Gastroesophageal sphincter (tissue), 4 donors: ENCODE measurements at places on chromosomes 5 and 9. TPM values are rescaled to one million over a fixed set of nuclear protein-coding genes. Genes with fewer than 3 reads are reported as not detected.

The PCA3 gene
- 0.27 TPM for total RNA-seq

The SPATA31A3 gene
- total RNA-seq: not detected

GRCh38 chr5:36383942-36384341 lies 82.2 kb upstream of the RANBP3L start:
- ATAC-seq: no peak

GRCh38 chr5:15993919-15994318 lies 185.7 kb downstream of the MARCHF11 start:
- no peak for ATAC-seq

DNA sequence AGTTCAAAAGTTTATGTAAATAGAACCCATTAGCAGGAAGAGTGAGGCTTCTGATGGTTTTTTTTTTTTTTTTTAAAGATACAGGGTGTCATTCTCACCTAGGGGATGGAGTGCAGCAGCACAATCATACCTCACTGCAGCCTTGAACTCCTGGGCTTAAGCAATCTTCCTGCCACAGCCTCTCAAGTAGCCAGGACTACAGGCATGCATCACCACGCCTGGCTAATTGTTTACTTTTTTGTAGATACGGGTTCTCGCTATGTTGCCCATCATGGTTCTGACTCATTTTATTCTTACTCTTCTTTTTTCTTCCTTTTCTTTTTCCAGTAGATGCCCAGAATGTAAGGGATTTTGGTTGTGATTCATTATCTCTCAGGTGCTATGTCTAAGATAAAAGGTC lies 201.1 kb downstream of the NNT start:
- no peak for ATAC-seq
